ENCODE measurements at places on chromosomes 3 and 15. TPM values are rescaled to one million over a fixed set of nuclear protein-coding genes. Genes with fewer than 3 reads are reported as not detected.

- DNase-seq, result no peak
Measured at GRCh38 chr3:4139462-4140140, 163.6 kb upstream of the SETMAR start.

- no peak for DNase-seq
Measured at GRCh38 chr3:182451871-182452270, 341.4 kb upstream of the ATP11B start.

GRCh38 chr3:33717616-33717865 is 513 bp downstream of the CLASP2 start:
- DNase-seq, result no peak

The GCNT3 gene
- 1.1 TPM for total RNA-seq

GRCh38 chr3:72722930-72723726 is 125.1 kb downstream of the SHQ1 start:
- DNase-seq, result no peak

DNA sequence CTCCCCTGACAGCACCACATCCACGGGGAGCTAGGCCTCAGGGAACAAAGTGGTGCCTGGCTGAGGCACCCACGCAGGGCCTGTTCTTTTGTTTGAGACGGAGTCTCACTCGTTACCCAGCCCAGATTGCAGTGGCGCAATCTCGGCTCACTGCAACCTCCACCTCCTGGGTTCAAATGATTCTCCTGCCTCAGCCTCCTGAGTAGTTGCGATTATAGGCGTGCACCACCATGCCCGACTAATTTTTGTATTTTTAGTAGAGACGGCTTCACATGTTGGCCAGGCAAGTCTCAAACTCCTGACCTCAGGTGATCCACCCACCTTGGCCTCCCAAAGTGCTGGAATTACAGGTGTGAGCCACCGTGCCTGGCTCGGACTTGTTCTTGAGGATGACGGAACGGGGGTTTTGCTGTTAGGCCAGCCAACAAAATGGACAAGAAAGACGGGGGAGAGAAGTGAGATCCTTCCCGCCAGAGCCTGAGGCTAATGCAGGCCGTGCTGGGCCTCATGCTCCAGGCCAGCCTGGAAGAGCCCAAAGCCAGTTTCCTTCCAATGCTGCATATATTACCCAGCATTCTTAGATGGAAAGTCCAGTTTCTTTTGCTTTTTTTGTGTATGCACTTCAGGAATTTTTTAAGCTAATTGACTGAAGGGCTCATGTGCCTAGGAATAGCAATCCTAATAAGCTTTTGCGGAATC is 28.1 kb upstream of the FURIN start:
- no peak for DNase-seq

The TLR9 gene
- 0.87 TPM for total RNA-seq
